ENCODE measurements at places on chromosomes 11 and 22.

DNA sequence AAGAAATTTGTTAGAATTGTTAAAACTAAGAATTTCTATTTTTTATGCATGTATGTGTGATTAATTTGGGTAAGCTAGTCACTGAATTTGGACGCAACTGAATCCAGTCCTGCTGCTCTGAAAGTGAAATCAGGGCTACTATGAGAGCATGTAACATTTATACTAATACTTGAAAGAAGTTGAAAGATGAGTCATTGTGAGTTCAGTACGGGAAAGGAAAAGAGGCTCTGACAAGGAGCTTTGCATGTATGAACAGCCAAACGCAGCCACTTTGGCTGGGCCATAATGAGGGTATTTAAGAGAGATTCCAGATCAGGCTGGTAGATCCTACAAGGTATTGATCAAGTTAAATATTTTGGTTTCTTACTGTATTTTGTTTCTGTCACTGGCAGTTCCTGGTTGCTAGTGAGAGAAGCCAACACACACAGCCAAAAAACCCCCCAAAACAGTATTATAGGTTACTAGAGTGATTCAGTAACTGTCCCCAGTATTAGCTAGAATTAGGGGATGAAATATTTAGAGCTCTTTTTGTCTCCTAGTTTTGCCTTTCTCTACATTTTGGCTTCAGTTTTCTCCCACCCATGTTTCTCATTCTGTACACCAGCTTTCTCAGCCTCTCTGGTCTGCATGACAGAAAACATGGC lies 14.1 kb downstream of the AASDHPPT start:
- DNase-seq, result no peak

GRCh38 chr22:42269432-42270175 lies 849 bp downstream of the TCF20 start:
- peak; percentile 78 for DNase-seq

- no peak for DNase-seq
These were observed 3.1 kb downstream of the GNB1L start for GRCh38 chr22:19851291-19852176.

GRCh38 chr11:65215441-65216076 lies 33.8 kb downstream of the CAPN1 start:
- DNase-seq, result no peak

DNA sequence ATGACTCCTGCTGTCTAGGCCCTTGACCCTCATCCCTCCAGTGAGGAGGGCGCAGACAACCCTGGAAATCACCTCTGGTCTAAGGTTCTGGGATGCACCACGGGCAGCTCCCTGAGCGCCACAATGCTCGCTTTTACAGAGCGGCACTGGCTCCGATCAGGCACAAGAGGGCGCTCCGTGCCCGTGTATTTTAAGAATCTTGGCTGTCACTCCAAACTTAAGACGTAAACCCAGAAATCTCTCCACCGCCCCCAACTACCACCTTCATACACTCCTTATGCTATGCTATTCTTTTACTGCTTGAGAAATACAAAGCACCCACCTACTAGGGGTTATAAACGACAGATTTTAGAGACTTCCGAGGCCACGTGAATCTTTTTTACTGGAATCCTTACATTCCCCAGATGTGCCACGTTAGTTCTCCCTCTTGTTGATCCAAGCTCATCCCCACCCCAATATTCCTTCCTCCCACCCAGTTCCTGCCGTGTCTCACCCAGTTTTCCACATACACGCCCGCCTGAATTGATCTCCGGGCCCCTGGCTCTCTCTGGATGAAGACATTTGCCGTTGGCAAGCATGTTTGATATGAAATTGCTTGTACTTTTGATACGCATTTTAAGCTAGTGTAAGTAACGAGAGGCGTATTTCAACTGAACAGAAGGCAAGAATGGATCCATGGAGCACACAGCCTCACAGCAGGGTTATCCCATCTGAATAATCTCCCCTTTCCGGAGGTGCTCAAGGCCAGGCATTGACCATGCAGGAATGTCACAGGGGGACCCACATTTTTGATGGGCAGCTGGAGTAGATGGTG lies 453.5 kb downstream of the OPCML start:
- DNase-seq, result no peak

DNA sequence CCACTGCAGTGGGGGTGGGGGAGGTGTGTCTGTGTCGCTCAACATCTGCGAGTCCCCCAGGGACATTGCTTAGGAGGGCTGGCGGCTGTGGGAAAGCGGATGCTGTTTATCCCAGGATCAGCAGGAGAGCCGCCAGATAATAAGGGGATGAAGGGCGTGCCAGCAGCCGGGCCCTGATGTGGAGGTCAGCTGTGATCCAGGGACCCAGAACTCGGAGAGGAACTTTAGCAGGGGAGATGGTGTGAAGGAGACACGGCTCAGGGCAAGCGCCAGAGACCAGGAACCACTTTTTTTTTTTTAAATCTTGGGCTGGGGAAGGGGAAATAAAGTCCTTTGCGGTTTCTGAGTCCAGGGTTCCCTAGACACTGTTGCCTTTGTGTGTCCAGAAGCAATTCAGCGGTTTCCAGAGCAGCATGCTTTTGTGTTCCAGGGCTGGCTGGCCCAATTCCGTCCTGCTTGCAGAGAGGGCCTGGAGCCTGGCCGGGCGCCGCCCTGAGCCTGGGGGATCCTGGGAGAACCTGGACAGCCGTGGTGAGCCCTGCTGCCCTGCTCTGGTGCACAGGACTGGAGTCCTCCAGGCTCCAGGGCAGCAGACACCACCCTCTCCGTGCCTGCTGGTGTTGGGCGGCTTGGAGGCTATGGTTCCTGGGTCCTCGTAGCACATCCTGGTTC lies at the start of gene GRAMD4:
Gene GRAMD4 (plus strand): TSS at position 557 of the 672 bp plus-strand sequence. CDS start 6,414 bp downstream, outside the sequence.
- no peak for DNase-seq

GRCh38 chr22:47062126-47062525 lies 299.7 kb downstream of the TBC1D22A start:
- DNase-seq, result no peak

DNA sequence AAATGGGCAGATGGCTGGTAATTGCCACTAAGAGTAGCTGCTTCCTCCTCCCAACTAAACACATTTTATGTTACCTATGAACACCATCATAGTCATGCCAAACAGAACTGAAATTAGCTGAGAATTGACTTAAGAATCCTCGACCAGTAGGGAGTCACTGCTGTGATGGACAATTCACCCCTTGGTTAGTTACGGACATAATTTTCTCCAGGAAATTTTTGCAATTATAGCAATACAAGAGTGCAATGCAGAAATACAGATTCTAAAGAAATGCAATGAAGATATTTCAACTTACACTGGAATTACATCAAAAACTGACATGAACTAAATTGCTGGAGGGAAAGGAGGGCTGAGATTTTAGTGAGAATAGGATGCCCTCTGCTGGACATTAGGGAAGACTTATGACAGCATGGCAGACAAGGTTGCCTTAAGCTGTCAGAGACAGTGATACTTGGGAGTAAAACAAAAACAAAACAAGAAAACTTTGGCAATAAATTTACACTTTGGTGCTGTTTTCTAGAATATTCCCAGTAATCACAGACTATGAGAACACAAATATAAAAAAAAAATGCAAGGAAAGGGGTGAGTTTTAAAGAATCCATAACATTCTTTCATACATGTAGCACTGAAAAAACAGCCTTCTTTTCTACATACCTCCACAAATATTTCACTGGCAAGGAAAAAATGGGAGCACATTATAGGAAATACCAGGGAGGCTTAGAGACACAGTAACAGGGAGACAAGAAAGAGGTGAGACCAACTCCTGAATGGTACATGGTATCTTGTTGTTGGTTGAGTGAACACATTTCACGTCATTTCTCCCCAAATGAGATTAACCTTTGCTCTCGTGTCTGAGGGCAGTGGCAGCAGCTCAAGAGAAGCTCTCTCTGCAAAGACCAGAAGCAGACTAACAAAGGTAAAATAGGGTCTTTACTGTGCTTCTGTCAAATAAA lies 11.2 kb upstream of the PPP2R1B start:
- peak; percentile 37 for DNase-seq

- DNase-seq, result no peak
These were observed 507.8 kb upstream of the CNTN5 start for GRCh38 chr11:98512938-98513337.

GRCh38 chr11:77171885-77172665 lies 44.0 kb downstream of the MYO7A start:
- no peak for DNase-seq

GRCh38 chr11:119829402-119829801 lies 100.4 kb upstream of the NECTIN1 start:
- no peak for DNase-seq

DNA sequence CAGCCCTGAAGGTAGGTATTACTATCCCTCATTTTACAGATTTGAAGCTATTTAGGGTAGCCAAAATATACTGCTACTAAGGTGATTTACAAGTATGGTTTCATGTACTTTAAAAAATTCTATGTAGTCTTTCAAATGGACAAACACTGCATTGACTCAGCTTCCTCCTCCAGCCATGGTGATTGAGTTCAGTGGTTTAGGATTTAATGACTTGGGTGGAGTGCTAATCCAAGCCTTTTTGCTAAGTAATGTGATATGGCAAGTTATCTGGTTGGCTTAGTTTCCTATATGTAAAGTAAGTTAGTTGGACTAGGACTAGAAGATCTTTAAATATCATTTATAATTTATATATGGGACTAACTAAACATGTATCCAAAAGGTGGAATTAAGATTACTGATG lies 77.9 kb downstream of the ARHGAP20 start:
- no peak for DNase-seq

- DNase-seq, result peak; percentile 14
These were observed 1.0 kb downstream of the RTN3 start for GRCh38 chr11:63682066-63683021.

DNA sequence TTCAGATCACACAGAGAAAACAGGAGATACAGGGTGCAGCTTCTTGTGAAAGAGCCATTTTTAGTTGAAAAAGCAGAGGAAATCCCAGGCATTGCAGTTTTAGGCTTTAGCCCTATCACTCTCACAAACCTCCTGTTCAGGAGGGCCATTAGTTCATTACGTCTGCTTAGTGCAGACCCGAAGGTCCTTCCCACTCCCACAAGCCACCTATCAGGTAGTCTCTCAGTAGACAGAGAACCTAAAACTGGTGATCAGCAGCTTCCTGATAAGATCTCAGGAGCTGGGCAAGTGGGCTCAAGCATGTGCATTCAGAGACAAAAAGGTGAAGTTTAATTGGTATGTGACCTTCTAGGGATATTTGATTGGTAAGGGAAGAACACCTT lies 4.3 kb downstream of the GLYAT start:
- peak; percentile 8 for DNase-seq

GRCh38 chr11:96090711-96091110 lies 166.8 kb upstream of the MTMR2 start:
- no peak for DNase-seq

GRCh38 chr11:72069200-72069599 lies 11.1 kb downstream of the NUMA1 start:
- no peak for DNase-seq

GRCh38 chr22:19818324-19819207 lies 36.1 kb downstream of the GNB1L start:
- DNase-seq, result no peak

GRCh38 chr11:103091064-103091800 lies 728 bp downstream of the DCUN1D5 start:
- DNase-seq, result peak; percentile 38

- DNase-seq, result no peak
These were observed 9.7 kb downstream of the TEAD1 start for GRCh38 chr11:12683874-12684273.

DNA sequence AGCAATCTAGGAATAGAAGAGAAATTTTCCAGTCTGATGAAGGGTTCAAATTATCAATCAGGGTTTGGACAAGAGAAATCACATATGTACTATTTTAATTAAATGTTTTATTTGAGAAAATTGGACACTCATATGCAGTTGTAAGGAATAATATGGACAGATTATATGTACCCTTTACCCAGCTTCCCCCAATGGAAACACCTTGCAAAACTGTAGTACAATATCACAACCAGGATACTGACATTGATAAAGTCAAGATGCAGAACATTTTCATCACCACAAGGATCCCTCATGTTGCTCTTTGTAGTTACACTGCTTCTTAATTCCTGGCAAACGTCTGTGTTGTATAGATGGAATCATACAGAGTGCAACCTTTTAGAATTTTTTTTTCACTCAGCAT lies 1.4 kb upstream of the LIPT2 start:
- no peak for DNase-seq

GRCh38 chr11:69479591-69480271 lies 1.7 kb upstream of the LINC01488 start:
- DNase-seq, result no peak

GRCh38 chr11:126339863-126340434 lies 15.5 kb upstream of the ST3GAL4 start:
- DNase-seq, result no peak

GRCh38 chr11:71138737-71139425 lies 113.5 kb downstream of the SHANK2 start:
- DNase-seq, result no peak

DNA sequence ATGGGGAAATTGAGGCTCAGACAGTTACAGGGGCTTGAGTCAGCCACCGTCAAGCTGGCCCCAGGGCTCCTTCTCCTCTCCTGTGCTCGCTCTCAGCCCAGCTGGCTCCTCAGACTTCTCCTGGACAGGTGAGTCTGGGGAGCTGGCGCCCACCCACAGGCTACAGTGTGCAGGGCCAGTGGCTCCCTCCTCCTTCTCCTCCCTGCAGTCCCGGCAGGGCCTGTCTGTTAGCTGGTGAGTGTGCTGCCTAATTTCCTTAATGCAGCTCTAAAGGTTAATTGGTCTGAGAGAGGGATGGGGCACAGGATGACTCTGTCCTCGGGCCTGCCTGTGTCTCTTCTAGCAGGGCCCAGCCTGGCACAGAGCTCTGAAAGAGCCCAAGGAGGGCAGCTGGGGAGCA lies 31.7 kb downstream of the LMO1 start:
- no peak for DNase-seq

- DNase-seq, result no peak
These were observed 6.5 kb downstream of the MTMR2 start for GRCh38 chr11:95917193-95918036.

GRCh38 chr11:120707663-120708062 lies 196.1 kb downstream of the GRIK4 start:
- no peak for DNase-seq

DNA sequence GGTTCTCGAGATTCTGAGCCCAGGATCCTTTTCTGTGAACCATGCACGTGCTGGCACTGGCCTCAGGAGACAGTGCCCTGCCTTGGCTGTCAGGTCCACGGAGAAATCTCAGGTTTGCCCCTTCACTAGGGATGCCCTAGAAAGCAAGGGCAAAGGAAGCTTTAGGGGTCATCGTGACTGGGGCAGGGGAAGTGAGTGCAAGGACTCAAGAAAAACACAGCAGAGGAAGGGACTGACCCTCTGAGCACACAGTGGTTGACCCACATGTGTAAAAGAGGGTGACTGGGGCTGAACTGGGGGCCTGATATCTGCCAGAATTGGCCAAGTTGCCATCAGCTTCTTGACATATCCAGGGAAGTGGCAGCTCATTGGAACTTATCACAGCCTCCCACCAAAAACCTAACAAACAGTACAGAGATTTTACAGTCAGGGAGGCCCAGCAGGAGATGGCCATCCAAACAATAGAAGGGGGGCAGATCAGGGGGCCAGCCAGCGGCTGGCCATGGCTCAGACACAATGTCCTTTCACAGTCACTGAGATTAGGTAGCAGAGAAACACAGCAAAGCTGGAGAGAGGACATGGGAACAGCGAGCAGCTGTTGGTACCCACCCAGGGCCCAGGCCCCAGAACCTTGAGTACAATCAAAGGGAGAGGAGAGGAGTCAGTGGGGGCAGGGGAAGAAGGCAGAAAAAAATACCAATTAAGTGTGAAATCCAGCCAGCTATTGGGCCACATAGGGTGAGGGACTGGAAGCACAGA lies 4.4 kb downstream of the TMEM121B start:
- DNase-seq, result no peak

Measured in CD4-positive, alpha-beta T cell treated with Interleukin-6 for 4 hours (primary cell).